ENCODE measurements at places on chromosomes 1 and 21. TPM values are rescaled to one million over a fixed set of nuclear protein-coding genes. Genes with fewer than 3 reads are reported as not detected.

DNA sequence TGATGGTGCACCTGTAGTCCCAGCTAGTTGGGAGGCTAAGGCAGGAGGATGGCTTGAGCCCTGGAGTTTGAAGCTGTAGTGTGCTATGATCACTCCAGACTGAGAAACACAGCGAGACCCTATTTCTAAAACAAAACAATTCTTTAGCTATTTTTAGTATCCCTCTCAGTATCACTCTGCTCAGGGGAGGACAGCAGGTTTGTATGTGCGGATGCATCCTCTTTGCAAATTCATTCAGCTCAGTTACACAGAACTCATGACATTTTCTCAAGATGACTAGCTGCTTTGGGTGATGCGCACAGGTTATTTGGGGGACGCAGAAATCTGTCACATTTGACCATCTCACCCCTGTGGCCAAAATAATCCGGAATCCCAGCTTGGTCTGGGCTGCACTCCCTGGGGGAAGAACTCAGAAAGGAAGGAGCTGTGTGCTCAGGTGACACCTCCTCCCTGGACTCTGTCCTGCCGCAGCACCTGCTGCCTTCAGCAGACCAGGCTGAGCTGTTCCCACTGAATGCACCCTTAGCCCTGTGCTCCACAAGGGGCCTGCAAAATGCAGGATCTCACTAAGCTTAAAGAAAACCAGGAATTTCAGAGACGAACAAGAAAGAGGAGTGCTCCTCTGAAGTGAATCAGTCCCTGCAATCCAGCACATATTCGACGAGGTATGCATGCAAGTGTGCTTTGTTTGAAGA lies 89.5 kb upstream of the PGBD5 start:
- no peak for DNase-seq

GRCh38 chr1:2289607-2290006 lies 61.5 kb downstream of the SKI start:
- DNase-seq, result no peak

The KLHDC7A gene
- total RNA-seq, result not detected

The ZMYND12 gene
- total RNA-seq, result 0.78 TPM

The SYCP1 gene
- total RNA-seq, result not detected

The SDCCAG8 gene
- total RNA-seq, result 16.5 TPM

The ATP1B1 gene
- 302 TPM for total RNA-seq

The TSPAN2 gene
- total RNA-seq, result 12.2 TPM

DNA sequence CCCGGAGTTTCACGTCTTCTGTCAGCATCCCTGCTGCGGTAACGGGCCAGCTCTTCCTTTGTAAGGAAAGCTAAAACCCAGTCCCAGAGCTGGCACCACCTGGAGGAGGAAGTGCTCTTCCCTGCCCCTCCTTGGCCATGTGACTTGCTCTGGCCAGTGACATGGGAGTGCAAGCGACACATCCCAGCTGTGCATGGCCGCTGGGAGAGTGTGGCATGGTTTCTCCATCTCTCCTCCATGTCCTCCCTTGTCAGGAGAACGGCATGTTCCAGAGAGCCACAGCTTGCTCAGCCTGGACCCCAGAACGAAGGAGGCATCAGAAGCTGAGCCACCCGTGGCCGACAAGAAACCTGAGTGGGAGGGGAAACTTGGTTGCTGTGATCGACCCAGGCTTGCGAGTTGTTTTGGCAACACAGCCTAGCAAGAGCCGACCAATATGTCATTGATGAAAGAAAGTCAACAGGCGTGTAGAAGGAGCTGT lies 2.7 kb upstream of the PRXL2B start:
- DNase-seq, result peak; percentile 42

The FABP3 gene
- 4,881 TPM for total RNA-seq

GRCh38 chr1:20086800-20087199 lies 16.8 kb downstream of the PLA2G5 start:
- DNase-seq, result no peak

GRCh38 chr1:47382399-47382983 lies 33.6 kb upstream of the FOXE3 start:
- no peak for DNase-seq

DNA sequence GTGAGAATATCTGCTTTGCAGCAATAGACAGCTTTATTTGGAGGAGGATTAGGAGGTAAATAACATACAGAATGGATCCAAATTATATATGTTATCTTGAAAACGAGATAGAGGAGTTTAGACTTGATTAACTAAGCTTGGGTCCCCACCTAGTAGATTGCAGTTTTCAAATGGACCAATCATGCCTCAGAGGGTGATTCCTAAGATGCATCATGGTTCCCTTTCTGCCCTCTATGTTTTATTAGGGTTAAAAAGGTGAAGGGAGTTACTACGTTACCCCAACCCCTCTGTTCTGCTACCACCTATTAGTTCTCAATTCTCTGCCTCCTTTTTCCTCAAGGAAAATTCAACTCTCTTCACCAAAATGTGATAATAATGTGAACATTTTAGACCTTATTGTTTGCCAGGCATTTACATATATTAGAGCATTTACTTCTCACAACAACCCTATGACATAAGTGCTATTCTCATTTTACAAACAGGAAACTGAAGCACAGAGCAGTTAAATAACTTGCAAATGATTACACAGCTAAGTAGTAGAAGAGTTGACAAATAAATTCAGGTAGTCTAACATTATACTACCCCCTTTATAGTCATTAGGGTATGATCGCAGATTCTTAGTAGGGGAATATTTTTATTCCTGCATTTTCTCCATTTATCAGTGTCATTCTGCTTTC lies 23.4 kb upstream of the PGM1 start:
- DNase-seq, result no peak

- peak; percentile 79 for DNase-seq
These were observed 29.0 kb upstream of the SLAMF1 start for GRCh38 chr1:160675641-160676410.

DNA sequence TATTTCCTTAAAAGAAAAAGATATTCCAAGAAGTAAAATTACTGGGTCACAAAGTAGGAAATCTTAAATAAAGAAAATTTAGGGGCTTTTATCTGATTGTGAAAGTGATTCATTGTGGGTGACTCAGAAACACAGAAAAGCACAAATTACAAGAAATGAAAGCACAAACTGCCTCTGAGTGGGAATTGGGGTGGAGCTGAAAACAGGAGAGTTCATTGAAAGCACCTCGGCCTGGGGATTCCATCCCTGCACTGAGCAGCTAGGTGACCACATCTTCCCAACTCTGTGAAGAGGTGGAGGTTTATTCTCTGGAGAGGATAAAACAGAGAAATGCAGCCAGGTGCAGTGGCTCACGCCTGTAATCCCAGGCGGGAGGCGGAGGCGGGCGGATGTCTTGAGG lies 7.4 kb downstream of the GJA4 start:
- no peak for DNase-seq

DNA sequence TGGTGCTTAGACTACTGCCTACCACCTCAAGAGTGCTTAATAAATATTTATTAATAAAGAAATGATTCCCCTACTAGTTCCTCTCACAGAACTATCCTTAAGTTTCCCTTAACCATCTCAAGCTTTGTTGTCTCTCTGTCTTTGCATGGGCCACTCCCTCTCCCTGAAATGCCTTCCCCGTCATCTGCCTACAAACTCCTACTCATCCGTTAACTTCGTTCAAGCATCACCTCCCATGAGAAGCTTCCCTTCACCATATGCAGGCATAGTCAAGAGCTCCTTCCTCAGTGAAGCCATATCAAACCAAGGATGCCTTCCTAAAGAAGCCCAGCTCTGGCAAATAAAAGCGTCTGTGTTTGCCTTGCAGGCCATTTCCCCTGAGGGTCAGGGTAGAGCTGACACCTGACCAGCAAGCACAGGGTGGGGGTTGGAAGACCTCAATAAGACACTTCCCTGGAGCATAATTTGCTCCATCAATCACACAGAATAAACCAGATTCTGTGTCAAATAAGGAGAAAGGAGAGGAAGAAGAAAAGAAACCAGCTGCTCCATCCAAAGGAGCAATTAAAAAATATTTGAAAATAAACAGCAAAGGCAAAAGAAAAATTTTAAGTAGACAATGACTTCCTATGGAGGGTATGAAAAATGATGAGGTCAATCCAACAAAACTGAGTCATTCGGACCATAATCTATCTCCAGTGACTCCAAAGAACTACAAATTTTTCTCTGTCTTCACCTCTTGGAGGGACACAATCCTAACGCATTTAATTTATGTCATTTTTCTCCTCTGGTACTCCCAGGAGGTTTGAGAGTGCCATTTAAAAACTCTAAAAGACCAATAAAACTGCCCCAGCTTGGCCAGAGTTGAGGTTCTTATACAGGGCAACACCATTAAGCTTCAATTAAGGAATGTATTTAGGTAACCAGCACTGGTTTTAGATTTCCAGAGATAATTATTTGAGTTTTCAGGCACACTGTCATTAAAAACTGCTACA lies 303.6 kb downstream of the KCNH1 start:
- no peak for DNase-seq

The CRP gene
- total RNA-seq, result not detected

- DNase-seq, result no peak
These were observed 7.4 kb downstream of the FNDC5 start for GRCh38 chr1:32863218-32863880.

GRCh38 chr1:56627019-56627635 lies 18.0 kb upstream of the PRKAA2 start:
- DNase-seq, result no peak

DNA sequence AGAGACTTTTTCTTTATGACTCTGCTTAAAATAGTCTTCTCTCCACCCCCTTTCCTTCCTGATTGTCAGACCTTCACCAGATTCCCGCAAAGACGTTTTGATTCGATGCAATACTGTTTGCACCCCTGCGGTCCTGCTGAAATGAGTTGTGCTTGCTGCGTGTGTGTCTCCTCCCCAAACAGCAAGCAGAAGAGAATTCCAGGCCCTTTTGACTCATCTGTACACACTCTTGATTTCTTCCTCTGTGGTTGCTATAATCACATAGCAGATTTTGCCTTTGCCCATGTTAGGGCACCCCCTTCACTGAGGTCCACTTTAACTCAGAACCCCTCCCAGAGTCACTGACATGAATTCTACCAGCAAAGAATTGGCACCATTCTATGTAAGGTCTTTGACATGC lies 136.5 kb downstream of the ZZZ3 start:
- DNase-seq, result no peak

GRCh38 chr1:111157431-111157830 lies 17.4 kb downstream of the CEPT1 start:
- DNase-seq, result no peak

DNA sequence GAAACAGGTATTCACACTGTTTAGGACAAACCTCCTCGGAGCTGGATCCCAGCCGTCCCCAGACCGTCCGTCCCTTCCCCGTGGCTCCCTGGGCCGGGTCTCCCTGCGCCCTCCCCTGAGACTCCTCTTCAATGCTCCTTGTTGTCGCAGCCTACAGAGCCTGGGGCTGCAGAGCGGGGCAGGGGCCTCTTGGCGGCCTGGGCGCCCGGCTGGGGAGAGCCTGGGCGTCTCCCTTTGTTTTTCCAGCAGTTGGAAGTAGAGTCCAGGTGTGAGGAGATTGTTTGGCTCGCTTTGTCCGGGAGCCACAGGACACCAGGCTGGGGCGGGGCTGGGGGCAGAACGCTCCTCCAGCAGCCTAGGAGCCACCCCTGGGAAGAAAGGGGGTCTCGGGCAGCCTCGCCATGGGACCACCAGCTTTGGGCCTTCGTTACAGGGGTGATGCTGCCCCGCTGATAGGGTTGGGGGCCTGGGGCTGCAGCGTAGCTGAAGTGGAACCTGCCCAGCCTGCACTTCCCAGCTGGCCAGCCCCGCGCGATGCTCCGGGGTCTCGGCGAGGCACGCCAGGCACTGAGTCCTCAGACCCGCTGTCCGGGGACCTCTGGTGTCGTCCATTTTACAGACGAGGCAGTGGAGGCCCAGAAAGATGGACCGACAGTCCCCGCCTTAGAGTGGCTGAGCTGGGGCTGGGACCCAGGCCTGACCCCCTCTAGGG lies 66.9 kb downstream of the PRDM16 start:
- no peak for DNase-seq

The TEKT2 gene
- not detected for total RNA-seq

DNA sequence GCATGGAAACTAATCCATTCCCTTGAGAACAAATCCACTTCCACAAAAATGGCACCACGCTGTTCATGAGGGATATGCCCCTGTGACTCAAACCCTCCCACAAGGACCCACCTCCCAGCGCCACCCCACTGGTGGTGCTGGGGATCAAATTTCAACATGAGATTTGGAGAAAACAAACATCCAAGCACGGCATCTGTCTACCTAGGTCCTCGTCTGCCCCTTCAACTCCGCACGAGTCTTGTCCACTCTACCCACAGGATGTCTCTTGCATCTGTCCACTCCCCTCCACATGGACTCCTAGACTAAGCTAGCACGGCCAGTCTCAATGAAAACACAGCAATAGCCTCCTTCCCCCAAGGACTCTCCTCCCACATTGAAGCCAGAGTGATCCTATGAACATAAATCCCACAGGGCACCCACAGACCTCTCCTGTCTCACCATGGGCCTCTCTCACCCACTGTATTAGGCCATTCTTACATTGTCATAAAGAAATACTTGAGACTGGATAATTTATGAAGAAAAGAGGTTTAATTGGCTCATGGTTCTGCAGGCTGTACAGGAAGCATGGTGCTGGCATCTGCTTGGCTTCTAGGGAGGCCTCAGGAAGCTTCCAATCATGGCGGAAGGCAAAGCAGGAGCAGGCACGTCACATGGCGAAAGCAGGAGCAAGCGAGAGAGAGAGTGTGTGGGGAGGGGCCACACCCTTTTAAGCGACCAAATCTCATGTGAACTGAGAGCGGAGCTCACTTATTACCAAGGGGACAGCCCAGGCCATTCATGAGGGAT lies 101.4 kb downstream of the TOMM20 start:
- no peak for DNase-seq

DNA sequence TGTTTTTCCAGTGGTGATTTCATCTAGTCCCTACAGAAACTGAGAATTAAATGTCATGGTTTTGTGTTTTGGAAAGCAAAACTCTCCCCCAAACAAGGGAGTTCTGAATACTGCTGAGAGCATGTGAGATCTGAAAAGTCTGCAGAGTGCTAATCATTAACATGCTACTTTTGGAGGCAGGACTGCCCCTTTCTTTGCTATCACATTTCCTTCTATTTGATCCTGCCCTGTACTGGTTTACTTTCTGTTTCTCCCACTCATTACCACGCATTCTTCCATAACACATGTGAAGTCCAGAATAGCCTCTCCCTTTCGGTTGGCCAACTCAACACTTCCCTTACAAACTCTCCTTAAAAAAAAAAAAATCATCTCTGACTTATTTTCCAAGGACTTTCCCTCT lies 63.6 kb downstream of the GADD45A start:
- no peak for DNase-seq
